ENCODE measurements at places on chromosomes 2 and 18.

GRCh38 chr2:5660591-5660990 lies 31.6 kb upstream of the SOX11 start:
- DNase-seq: no peak

GRCh38 chr2:132936791-132937190 lies 266.8 kb upstream of the LYPD1 start:
- DNase-seq: no peak

DNA sequence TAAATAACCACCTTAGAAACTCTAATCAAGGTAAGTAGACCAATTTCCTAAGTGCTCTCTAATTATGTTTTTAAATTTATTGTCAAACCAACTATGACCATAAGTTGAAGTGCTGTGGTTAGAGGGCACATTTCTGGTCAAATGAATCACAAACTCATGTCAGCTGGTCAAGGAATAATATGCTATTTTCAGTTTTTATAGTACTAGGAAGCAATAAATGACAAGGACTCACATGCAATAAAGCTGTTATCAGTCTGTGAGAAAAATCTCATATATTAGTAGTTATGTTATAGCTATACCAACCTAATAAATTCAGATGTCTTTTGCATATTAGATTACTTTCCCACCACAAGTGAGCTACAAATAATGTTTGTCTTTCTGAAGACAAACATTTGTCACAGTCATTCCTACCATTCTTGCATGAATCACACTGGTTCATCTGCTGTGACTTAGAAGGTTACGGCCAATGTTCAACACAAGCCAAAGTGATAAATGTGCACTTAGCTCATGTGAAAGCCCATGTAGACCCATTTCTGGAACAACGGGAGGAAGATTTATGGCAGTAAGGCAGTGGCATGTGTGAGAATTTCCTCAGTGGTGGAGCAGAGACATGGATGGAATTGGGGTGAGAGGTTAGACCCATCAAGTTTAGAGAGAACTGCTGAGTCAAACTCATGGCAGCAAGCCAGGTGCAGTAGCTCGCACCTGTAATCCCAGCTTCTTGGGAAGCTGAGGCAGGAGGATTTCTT lies 27.4 kb upstream of the CCNYL1 start:
- DNase-seq: no peak

GRCh38 chr2:17057109-17058017 lies 391.7 kb upstream of the CYRIA start:
- DNase-seq: no peak

- no peak for DNase-seq
These were observed 152.4 kb downstream of the ZFP36L2 start for GRCh38 chr2:43074052-43074451.

GRCh38 chr2:233409286-233409991 lies 55.1 kb downstream of the DGKD start:
- no peak for DNase-seq

DNA sequence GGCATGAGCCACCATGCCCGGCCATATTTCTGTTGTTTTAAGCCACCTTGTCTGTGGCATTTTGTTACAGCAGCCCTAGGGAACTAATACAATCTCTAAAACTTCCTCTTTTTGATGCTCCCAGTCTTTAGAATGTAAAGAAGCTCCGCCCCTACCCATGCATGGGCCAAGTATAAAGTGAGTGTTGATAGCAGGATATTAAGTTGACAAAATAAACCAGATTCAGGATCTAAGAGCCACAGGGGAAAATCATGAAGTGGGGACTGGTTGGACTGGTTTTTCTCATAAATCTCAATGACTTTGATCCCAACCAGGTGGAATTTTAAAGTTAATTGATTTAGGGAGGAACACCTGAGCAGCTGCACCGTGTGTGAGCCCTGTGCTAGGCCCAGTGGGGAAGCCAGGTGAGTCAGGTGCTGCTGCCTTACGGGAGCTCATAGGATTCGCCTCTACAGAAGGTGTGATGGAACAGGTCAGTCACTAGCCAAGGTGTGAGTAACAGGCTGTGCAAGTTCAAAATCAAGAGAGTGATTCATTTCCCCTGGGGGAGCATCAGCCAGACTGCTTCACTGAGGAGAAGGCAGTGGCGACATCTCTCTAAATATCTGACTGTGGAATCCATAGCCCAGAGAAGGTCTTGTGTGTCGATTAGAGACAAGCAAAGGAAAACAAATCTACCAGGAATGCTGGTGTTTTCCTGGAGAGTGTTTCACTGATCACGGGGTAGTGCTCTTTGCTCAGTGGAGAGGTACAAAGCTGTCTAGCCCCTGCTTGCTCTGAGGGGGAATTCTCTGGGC lies 63.0 kb upstream of the MSH2 start:
- DNase-seq: no peak

GRCh38 chr18:41695441-41695840 lies 259.6 kb upstream of the PIK3C3 start:
- no peak for DNase-seq

GRCh38 chr2:124065636-124066035 lies 40.5 kb downstream of the CNTNAP5 start:
- no peak for DNase-seq

DNA sequence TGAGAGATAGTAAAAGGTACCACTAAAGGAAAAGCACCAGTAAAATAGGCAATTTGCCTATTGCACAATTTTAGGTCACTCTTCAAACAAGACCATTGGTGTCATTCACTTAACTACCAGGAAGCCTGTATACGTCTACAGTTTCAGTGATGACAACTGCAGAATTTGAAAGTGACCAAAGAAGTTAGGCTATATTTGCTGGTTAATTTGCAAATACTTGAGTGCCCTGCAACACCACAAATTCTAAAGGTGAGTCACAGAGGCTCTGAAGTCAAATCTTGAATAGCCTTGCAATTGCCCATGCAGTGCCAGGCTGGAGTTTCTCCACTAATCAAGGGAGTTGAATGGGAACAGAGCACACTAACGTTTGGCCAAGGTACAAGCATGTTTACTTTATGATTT lies 128.7 kb upstream of the CCDC68 start:
- DNase-seq: no peak

- DNase-seq: no peak
These were observed 120.2 kb downstream of the ACAA2 start for GRCh38 chr18:49692906-49693716.

DNA sequence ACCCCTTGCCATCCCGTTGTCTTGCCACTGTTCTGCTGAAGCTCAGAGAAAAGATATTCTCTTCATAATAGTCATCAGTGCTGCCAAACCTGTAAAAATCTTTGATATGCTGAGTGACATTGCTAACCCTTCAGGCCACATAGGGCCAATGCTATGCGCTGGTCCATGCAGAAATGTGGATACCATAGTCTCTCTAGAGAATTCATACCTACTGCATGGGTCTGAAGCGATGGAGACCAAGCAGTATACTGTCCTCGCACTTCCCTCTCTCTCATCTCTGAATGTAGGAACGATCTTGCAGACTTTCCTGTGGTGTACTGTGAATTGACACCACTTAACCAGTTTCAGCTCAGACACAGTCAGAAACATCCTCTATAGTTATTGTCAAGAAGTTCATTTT lies 17.9 kb upstream of the ANKRD44 start:
- no peak for DNase-seq

DNA sequence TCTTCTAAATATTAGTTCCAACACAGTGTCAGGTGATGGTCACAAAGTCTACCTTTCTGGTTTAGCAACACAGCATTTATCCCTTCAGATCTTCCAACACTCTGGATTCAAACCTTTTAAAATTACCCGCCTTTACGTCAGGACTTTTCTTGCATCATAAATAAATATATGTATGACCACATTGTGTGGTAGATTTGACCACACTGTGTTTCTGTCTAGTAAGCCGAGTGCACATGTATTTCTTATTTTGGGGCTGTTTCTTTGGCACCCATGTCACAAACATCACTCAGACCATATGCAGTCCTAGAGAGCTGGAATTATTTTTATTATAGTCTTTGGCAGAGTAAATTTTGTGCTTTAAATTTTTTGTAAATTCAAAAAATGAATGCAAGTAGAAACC lies 172.1 kb downstream of the ANKRD44 start:
- peak; percentile 30 for DNase-seq

DNA sequence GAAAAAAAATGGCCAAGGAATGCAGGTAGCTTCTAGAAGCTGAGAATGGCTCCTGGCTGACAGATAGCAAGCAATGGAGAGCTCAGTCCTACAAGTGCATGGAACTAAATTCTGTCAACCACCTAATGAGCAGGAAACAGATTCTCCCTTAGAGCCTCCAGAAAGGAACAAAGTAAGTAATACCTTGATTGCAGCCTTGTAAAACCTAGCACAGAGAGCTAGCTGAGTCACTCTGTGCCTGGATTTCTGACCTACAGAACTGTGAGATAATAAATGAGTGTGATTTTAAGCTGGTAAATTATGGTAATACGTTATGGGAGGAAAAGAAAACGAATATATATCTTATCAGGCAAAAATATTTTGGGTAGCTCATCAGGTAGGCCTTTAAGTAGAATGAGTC lies 7.4 kb upstream of the LNPK start:
- DNase-seq: no peak

Measured in inflammatory macrophage (primary cell).